Activated T-cell treated with anti-CD3 and anti-CD28 coated beads, Interleukin-2, amount 50 U/mL, for 4 hours (primary cell): ENCODE measurements at places on chromosomes 12 and 14.

- DNase-seq: no peak
These were observed 8.9 kb upstream of the WNT5B start for GRCh38 chr12:1620092-1620491.

DNA sequence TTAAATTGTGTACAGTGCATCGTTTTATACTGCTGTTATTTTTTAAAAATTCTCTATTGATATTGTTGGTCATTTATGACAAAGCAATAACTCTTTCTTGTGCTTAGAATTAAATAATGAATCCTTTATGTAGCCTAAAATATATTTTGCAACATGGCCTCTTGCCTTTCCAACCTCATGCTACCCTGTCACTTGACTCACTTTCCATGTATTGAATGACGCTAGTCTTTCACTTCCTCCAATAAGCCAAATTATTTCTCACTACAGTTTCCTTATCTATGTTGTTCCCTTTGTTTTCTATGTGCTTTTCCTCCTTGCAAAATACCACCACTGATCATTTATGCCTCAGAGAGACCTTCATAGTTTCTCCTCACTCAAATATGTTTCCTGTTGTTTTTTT is 16.3 kb upstream of the EPYC start:
- DNase-seq: no peak

GRCh38 chr14:93683226-93683625 is 105.1 kb downstream of the PRIMA1 start:
- DNase-seq: no peak

- DNase-seq: no peak
These were observed 259.5 kb upstream of the E2F7 start for GRCh38 chr12:77324763-77325468.

DNA sequence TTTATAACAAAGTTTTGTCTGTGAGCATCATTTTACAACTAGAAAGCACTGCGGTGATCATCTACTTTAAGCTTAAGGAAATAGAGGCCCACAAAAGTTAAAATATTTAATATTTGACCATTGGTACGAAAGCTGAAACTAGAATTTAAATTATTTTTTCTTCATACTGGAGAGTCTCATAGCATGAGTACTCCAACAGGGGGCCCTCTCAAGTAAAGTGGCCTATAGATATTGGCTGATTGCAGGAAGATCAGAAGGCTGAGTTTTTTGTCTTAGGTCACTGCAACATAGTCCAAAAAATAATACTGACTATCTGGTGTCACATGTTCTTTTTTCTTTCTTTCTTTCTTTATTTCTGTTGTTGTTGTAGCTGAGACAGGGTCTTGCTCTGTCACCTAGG is 75.3 kb upstream of the ZDHHC17 start:
- no peak for DNase-seq

GRCh38 chr14:72679141-72679535 is 214.8 kb downstream of the DPF3 start:
- no peak for DNase-seq

DNA sequence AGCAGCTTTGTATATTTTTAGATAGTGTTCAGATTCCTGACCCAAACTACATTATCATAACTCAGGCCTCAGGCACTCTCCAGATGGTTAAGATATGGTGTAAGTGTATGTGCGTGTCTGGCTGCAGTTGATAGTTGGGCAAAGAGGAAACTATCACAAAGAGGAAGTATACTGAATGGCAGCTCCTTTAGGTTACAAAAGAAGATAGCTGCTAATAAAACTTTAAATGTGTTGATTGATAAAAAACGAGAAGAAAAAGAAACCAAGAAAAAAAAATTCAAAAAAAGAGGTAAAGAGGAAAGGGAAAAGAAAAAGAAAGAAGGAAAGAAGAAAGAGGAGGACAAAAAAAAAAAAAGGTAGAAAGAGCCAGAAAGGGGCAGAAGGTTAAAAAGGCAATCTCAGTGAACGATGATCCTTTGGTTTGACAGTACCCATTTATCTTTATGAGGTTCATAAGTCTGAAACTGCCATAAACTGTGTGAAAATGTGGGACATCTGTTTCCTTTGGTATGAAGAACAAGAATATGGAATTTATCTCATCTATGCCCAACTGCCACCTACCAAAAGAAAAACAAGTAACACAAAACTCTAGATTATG is 42.2 kb downstream of the TAOK3 start:
- DNase-seq: no peak

GRCh38 chr14:45199230-45199629 is 53.8 kb downstream of the MIS18BP1 start:
- no peak for DNase-seq

DNA sequence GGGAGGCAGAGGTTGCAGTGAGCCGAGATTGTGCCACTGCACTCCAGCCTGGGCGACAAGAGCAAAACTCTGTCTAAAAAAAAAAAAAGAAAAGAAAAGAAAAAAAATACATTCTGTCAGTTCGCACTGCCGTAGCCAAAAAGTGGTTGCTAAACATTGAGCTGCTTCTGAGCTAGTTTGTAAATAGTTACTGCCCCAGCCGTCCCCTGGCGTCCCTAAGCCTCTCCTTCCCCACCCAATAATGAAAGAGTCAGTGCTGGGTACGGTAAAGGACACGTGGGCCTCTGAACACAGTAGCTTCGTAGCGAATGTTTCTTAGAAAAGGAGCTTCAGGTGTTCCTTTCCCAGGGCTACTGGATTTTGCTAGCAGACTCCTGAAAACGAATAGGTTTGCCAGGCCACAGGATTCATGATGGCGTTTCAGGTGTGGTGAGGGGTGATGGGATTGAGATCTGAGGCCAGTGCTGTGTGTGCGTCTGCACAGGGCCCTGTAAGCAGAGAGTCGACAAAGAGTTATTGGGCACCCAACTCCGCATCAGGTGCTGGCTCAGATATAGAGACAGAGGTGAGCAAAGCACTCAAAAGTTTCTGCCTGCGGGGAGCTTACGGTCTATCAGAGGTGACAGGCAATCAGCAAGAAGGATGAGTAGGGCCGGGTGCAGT is 94.1 kb downstream of the LGMN start:
- DNase-seq: no peak

DNA sequence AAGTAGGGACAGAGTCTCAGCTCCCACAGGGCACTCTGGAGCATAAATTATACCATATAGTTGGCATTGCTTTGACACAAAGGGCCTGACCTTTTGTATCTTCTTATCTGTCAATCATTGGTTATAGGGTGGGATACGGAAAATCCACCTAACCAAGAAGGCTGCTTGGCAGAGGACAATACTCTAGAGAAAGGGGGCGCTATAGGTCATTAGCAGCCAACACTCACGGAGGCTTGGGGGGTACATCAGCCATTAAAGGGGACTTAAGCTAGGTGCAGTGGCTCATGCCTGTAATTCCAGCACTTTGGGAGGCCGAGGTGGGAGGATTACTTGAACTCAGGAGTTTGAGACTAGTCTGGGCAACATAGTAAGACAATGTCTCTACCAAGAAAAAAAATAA is 22.9 kb downstream of the SPTSSA start:
- no peak for DNase-seq

DNA sequence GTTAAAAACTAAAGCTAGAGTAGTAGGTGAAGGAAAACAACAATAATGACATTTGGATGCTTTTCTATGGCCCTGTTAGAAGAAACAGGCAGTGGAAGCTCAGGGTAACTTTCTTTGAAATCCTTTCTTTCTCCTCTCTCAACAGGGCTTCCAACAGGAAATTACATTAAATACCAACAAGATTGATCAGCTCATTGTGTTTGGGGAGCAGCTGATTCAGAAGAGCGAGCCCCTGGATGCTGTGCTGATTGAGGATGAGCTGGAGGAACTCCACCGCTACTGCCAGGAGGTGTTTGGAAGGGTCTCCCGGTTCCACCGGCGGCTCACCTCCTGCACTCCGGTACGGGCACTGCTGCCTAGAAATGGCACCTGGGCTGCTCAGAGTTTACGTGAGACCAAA is 81.5 kb downstream of the ESR2 start:
- no peak for DNase-seq

DNA sequence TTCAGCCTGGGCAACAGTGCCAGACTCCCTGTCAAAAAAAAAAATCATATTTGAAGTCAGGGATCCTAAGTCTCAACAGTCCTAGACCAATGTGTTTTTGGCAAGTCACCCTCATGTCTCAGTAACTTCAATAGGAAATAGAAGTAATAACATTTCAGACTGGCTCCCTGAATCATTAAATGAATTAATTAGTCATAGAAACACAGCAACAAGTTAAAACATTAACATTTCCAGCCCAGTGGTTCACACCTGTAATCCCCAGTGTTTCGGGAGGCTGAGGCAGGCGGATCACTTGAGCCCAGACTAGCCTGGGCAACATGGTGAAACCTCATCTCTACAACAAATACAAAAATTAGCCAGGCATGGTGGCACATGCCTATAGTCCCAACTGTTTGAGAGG is 125.2 kb downstream of the GTF2A1 start:
- DNase-seq: no peak

DNA sequence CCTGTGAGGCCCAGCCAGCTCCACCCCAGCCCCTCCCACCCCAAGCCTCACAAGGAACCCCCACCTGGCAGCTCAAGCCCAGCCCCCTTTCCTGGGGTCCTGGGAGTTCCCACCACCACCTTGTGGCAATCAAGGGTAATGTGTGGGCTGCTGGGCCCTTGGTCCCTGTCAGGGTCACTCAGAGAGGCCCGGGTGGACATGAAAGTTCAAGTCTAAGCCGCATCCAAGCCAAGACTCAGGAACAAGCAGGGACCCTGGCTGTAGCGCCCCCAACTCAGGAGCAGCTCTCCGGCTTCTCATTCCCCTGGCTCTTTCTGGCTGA is 106.4 kb upstream of the C14orf180 start:
- no peak for DNase-seq

DNA sequence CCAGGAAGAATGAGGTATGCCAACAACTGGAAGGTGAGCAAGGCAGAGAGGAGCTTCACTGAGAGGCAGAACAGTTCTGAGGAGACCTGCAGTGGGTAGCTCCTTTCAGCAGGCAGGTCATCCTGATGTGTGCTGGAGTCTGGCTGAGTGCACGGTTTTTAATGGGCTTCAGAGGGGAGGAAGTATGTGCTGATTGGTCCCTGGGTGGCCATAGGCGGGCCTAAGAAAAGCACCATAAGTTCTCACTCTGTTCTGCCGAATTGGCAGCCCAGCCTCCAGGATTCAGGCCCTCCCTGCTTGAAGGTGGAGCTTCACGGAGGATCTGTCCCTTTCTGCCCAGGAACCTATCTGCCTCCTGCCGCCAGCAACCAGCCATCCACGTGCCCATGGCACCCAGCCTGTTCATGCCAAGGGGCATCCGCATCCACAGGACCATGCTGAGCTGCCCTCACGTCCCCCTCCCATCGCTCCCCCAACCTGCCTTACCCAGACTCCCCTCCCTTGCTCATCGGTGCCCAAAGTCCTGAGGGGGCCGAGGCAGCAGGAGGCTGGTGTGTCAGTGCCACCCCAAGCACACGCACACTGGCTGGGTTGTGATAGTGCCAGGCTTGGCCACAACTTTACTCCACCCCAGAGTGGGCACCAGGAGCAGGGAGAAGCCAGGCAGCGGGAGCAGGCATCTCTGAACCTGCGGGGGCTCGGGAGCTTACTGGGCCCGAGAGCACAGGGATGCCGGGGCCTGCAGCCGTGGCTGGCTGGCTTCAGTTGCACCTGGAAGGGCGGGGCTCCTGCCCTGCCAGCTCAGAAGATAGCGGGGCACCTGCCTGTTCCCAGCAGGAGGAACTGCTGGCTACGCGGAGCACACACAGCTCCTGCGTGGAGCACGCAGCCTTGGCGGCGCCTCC is 608.4 kb upstream of the FOXG1 start:
- no peak for DNase-seq

DNA sequence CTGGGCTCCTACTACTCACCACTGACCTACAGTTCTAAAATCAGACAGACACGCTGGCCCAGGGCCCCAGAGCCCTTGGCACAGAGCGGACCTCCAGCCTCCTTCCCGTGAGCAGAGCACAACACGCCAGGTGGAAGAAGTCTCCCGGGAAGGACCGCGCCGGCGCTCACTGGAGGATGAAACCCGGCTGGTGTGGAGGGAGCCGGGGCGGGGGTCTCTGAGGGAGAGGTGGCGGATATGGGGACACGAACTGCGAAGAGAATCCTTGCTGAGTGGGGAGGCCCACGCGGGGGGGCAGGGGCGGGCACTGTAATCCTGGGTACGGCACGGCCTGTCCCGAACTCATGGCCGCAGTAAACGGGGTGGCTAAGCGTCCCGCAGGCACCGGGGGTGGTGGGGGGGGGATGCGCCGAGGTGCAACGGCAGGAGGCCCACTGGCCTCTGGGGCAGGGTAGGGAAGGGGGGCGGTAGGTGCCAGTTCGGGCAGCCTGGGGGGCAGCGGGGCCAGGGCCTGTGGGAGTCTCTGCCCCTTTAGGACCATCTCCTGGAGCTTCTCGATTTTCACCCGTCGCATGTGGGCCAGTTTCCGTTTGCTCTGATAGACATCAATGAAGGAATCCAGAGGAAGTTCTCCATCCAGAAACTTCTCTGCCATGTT is 28.8 kb downstream of the VPS37B start:
- no peak for DNase-seq

- DNase-seq: no peak
These were observed 270.6 kb downstream of the NAV3 start for GRCh38 chr12:78101113-78101876.

- no peak for DNase-seq
These were observed 2.7 kb downstream of the OTX2 start for GRCh38 chr14:56807386-56808109.

GRCh38 chr14:68308726-68309520 is 483.9 kb downstream of the ZFP36L1 start:
- no peak for DNase-seq

DNA sequence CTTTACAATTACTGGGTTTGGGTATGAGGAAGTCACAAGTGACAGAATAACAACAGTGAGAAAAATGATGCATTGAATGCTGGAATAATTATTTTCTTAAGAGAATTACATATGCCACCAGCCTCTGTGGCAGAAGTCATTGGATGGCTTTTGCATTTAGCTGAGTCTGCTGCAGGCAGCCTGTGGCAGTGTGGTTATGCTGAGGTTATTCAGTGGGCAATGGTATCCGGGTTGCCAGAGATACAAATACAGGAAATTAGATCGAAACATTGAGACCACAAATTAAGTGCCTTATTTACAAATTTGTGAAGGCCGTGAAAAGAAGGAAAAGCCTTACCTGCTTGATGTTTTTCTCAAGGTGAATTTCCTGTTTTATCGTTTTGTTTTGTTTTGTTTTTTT is 1050.0 kb downstream of the GALC start:
- DNase-seq: no peak

DNA sequence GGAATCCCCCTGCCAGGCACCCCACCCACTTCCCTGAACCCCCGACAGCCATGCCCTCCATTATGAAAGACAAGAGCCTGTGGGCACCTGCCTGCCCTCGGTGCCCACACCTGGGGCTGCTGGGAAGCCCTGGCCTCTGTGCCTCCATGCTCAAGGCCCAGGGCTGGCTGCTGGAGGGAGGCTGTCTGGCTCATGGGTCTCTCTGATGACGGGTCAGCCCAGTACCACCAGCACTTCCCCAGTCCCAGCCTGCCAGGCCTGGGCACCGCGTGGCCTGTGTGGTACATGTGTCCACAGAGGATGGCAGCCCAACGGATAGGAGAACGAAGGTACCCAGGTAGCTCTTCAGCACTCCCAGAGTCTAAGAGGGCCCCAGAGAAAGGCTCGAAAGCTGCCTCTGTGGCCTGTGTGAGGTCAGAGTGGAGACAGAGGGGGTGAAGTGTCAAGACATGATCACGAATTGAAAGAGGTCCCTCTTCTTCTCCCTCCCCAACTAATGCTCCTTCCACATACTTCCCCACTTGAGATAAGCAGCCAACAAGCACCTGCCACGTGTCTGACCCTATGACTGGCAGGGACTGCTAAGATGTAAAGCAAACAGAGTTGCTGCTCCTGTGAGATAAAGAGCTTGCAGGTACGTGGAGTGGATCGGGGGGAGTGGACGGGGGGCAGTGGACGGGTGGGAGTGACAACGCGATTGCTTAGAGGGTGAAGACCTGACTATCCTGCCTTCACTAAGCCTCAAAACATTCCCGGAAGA is 21.2 kb downstream of the FBLN5 start:
- no peak for DNase-seq
